AG09319 (cell line): ENCODE measurements at places on chromosomes 16 and 17.
A peak's percentile ranks its signal among the peaks of the same experiment; 100 is the strongest.

- DNase-seq = no peak
Measured at GRCh38 chr17:56891751-56892150, 22.1 kb downstream of the TRIM25 start.

- DNase-seq = no peak
Measured at GRCh38 chr17:44318077-44318892, 6.3 kb downstream of the SLC25A39 start.

- no peak for DNase-seq
Measured at GRCh38 chr17:71378036-71378435, 742.8 kb upstream of the SOX9 start.

DNA sequence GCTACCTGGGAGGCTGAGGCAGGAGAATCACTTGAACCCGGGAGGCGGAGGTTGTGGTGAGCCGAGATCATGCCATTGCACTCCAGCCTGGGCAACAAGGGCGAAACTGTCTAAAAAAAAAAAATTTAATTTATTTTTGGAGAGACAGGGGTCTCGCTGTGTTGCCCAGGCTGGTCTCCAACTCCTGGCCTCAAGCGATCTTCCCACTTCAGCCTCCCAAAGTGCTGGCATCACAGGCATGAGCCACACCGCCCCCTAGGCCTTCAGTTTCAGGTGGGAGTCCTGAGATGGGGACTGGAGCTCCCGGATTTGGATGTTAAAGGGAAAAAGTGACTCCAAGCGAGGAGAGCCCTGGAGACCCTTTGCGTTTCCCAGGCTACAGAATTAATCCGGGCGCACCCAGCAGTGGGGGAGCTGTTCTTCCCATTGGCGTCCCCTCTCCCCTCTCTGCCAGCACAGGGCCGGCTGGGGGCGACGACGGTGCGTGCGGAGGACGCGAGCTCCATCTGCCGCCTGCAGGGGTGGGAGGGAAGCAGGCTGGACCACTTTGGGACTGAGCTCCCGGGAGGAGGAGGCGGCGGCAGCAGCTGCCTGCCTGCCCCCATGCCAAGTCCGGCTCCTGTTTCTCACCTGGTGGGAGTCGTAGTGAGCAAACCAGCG, 49.3 kb upstream of the USP7 start:
- no peak for DNase-seq

DNA sequence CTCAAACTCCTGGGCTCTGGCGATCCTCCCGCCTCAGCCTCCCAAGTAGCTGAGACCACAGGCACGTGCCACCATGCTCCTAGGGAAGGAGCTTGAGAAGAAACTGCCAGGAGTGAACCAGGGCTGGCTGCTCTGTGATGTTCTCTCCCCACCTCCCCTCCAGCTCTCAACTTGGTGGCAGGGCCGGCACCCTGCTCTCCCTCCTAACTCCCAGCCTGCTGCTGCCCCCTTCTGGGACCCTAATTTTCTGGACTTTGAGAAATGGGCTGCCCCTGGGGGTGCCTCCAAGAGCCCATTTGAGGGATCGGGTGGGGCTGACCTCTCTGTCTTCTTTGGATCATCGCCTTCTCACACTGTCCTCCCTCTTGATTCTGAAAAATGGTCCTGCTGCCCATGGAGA, 14.9 kb upstream of the STAT3 start:
- no peak for DNase-seq

GRCh38 chr17:4544135-4544950, 10.8 kb downstream of the MYBBP1A start:
- no peak for DNase-seq

GRCh38 chr17:40451420-40451819, 8.2 kb downstream of the IGFBP4 start:
- peak; percentile 95 for DNase-seq

GRCh38 chr17:2841606-2842005, 45.4 kb downstream of the RAP1GAP2 start:
- DNase-seq = no peak
